ENCODE measurements at places on chromosomes 12 and 14.

DNA sequence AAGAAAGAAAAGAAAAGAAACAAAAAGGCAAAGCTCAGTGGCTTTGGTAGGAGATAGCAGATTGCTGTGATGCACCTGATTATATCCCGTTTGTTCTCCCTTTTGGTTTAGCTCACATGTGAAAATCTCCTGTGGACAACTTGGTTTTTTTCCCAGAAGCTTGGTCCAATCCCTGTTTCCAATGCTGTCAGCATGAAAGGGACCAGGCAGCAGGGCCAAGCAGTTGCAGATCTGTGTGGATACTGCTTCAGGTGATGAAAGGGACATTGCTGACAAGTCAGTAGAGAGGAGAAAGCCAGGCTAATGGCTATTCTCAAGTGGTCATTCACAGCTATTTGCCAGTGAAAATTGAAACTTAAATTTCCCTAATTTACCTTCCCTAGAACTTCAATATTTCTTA, 18.8 kb upstream of the SLCO1A2 start:
- DNase-seq, result no peak

DNA sequence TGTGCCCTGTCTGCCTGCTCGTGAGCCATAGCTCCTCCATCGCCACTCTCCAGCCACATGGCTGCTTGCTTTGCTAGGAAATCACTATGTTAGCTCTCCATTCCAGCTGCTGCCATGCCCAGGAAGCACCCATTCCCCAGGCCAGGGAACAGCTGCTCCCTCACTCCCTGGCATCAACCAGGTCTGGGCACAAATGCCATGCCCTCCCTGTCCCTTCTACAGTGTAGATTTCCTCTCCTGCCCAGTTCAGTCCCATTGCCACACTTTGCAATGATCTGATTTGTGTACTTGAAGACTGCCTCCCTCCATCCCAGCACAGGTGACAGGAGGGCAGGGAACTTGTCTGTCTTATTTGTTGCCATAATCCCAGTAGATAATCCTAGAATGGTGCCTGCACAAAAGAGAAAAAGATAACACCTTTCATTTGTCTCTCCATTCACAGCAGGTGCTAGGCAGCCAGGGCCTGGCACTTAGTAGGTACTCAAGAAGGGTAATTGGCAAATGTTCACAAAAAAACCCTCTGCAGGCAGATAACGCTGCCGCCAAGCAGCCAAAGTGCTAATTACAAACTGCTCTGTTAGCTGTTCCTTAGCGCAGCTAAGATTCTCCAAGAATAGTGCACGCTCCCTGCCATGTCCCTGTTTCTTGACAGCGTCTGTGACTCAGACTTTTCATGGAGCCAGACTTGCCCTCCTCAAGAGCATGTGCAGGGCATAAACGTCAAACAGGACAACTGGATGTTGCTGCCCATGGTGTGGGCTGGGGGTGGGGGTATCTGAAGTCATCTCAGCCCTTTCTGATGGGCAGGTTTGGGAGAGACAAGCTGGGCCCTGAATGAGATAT, 69.1 kb downstream of the ARL6IP4 start:
- peak; percentile 82 for DNase-seq

- no peak for DNase-seq
These were observed 13.8 kb downstream of the CBLN3 start for GRCh38 chr14:24415421-24416253.

GRCh38 chr14:95059126-95059525, 98.2 kb downstream of the DICER1 start:
- no peak for DNase-seq

GRCh38 chr12:69332815-69333358, 15.3 kb upstream of the LYZ start:
- DNase-seq, result no peak

- DNase-seq, result no peak
These were observed 5.2 kb downstream of the AVIL start for GRCh38 chr12:57813111-57813970.

- DNase-seq, result peak; percentile 67
These were observed 1.8 kb downstream of the GALNT9 start for GRCh38 chr12:132327336-132328171.

DNA sequence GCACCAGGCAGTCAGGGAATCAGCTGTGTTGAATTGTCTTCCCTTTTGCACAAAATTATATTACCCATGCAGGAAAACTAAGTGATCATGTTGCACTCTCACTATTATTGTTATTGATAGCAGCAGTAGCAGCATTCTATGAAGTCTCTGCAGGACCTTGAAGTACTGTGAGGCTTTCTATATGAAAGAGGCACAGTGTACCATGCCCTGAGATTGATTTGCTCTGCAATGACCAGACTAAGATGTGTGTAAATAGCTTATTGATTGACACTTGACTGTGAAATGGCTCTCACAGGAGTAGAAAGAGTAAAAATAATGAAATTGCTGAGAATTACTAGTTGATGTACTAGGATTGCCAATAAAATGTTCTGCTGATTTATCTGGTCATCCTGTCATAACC, 99.9 kb downstream of the KICS2 start:
- no peak for DNase-seq

GRCh38 chr12:100794441-100795173, at the start of gene ANO4:
ANO4 (plus strand) TSS chr12:100794776; CDS start chr12:100901786, 107,010 bp downstream.
- DNase-seq, result peak; percentile 47

DNA sequence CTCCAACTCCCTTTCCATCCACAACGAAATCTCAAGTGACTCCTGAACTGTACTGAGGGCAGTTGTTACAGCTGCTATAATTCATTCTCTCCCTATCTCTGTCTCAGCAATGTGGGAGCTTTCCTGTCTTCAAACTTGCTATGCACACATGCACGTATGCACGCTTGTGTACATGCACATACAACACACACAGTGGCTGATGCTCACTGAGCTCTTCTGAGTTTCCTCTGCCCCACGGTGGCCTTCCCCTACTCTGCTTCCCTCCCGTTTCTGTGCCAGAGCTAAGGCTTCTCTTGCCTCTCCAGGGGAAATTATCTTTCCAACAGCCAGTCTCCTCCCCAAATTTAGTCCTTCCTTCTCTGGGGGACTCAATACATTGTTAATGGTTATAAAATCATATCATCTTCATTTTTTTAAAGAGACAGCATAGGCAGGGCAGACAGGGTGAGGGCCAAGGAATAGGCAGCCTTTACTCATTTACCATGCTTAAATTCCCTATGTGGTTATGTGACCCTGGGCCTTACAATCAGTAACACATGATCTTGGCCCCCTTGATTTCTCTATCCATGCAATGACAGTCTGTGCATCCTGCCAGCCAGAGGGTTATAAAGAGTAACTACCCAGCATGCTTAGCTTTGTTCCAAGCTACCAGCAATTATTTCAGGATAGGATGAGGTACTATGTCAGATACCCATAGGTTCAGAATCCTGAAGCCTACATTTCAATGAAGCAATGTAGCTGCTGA, 111.9 kb upstream of the HMGA2 start:
- no peak for DNase-seq

DNA sequence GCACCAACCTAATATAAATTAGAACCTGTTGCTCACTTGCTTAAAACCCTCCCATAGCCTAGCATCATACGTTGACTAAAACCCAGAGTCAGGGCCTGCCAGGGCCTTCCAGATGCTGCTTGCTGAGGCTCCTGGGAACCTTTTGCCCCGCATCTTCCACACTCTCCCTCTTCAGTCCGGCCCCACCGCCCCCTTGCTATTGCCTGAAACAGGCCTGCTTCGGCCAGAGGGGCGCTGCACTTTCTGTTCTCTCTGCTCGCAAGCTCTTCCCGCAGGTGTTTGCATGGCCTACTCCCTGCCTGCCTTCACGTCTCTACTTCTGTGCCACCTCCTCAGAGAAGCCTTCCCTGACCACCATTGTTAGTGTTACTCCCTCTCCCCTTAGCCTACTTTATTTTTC, 13.7 kb upstream of the TCTN2 start:
- no peak for DNase-seq

Data from posterior cingulate gyrus (tissue), 11 donors.